OCI-LY7 (cell line): ENCODE measurements at places on chromosomes 13 and 19.

- DNase-seq: peak; percentile 73
Measured at GRCh38 chr19:48806818-48807589, 3.8 kb downstream of the BCAT2 start.

DNA sequence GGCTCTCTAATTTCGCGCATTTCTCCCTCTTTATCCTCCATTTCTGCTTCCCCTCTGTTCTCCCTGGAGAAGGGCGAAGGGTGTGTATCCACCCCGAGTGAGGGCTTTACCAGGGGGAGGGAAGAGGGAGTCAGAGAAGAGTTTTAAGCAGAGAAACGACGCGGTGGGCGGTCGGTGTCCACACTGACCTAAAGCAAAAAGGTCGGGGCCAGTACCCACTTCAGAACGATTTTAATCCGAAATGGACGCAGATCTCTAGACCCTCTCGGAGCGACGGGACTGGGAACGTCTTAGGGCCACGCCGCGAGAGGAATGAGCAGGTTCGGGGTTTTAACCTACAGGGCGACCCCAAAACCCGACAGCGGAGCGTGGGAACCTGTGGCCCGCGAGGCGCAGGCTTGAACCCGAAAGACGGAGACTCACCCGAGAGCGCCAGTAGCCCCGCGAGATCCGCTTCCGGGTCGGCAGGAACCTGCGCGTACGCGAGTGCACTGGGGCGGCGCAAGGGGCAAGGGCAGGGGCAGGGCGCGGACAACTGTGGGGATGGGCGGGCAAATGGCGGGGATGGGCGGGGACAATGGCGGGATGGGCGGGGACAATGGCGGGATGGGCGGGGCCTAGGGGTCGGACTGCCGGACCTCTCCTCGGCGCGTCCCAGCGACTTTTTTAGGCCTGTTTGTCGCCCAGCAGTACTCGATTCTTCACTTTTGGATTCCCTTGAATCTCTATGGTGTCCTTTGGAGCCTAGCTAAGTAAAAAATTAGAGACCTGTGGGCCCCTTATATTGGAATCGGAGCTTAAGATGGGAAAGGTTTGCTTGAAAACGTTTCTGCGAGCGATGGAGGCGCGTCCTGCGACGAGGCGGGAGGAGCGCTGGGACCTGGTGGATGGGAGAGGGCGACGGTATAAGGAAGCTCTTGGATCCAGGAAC, at the start of gene ZNF677:
Gene ZNF677 (minus strand): TSS at position 463 of the 931 bp plus-strand sequence. CDS start 3,323 bp downstream, outside the sequence.
- DNase-seq: no peak

DNA sequence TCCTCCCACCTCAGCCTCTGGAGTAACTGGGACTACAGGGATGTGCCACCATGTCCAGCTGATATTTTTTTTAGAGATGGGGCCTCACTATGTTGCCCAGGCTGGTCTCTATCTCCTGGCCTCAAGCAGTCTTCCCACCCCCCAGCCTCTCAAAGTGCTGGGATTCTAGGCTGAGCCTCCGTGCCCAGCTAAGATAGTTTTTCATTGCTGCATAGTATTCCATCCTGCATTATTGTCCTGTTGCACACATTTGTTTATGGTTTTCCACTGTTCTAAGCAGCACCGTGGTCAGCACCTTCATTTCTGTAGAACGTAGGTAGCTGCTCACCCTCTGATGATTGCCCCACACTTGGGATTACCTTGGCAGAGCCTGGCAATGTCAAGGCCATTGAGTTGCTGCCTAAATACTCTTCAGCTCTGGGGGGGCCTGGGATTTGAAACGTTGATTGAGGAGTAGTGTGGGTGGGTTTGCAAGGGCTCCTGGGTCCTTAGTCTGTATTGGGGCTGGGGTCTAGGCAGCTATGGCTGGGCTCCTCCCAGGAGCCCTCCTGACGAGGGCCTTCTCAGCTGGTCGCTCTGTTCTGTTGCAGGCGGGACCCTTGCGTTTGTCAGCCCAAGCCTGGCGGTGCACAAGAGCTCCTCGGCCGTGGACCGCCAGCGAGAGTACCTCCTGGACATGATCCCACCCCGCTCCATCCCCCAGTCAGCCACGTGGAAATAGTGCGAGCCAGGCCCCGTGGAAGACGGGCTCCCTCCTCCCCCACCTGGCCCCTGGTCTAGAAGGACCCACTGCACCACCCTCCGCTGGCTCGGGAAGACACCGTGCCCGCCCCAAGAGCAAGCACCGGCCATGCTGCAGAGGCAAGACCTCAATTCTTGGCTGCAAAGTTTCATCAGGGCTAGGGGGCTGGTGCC, 10.3 kb downstream of the TSSK6 start:
- DNase-seq: no peak

DNA sequence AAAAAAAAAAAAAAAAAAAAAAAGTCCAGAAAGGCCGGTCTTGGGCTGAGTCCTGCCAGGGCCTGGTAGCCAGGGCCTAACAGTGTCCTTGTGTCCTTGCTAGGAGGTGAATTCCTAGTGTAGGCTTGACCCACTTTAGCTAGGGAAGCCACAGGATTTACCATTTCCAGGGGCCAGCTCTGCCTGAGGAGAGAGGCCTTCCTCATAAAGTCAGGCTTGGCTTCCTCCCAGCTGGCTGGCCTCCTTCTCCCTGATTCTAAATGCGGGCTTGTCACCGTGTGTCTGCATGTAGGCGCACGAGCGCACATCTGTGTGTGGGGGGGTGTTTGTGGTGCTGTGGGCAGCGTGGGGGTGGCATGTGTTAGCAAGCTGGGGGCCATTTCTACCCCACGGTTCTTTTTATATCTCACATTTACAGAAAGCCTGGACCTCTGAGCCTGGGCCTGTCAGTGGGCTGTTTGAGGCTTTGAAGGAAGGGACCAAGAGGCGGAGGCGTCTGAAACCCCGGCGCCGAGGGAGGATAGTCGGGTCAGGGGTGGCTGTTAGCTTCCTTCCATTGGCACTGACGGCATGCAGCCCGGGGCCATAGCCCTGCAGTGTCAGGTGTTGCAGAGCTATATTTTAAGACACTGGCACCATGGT, 31.7 kb downstream of the IER2 start:
- DNase-seq: peak; percentile 55

GRCh38 chr19:44021221-44021620, 4.0 kb upstream of the ZNF222 start:
- no peak for DNase-seq

DNA sequence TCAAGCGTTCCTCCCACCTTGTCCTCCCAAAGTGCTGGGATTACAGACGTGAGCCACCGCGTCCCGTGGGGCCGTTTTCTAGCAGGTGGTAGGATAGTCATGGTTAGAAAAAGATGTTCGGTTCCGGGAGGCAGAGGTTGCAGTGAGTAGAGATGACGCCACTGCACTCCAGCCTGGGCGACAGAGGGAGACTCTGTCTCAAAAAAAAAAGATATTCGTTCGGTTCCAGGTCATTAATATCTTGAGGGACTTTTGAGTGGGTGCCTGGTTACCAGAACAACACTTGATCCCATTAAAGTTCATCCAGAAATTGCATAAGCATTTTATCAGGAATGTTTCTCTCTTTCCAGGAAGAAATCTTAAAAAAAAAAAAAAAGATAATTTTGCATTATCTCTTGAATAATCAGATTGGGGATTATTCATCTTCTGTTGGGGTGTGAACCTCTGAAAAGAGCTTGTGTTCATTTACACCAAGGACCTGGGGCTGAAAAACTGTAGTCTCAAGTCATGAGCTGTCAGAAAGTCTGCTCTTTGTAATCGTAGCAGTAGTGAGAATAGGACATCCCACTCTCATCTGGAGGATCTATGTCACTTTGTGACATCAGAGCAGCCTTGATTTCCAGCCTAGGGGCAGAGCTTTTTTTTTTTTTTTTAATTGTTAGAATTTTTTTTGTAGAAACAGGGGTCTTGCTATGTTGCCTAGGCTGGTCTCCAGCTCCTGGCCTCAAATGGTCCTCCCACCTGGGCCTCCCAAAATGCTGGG, 1.0 kb upstream of the ETHE1 start:
- DNase-seq: no peak

DNA sequence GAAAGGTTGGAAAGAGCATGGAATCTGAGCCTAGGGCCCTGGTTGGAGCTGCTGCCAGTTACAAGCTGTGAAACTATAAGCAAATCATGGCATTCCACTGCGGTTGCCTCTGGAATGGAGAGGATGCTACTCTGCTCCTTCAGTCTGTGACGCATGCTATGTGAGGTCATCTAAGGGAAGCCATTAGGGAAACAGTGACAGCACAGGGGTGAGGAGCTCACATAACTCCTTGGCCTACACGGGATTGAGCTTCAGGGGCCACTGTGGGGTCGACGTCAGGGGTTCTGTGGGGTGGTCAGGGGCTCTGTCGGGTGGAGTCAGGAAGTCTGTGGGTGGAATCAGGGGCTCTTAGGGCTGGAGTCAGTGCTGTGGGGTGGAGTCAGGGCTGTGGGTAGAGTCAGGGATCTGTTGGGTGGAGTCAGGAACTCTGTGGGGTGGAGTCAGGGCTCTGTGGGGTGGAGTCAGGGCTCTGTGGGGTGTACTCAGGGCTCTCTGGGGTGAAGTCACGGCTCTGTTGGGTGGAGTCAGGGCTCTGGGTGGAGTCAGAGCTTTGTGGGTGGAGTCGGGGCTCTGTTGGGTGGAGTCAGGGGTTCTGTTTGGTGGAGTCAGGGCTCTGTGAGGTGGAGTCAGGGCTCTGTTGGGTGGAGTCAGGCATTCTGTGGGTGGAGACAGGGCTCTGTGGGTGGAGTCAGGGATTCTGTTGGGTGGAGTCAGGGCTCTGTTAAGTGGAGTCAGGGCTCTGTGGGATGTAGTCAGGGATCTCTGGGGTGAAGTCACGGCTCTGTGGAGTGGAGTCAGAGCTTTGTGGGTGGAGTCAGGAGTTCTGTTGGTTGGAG, 35.8 kb upstream of the MEDAG start:
- peak; percentile 77 for DNase-seq

- DNase-seq: no peak
Measured at GRCh38 chr19:38211766-38212165, 12.3 kb downstream of the DPF1 start.

- no peak for DNase-seq
Measured at GRCh38 chr13:33103457-33103856, 87.2 kb downstream of the KL start.

GRCh38 chr19:58581227-58582141, 8.3 kb upstream of the MZF1 start:
- peak; percentile 34 for DNase-seq

DNA sequence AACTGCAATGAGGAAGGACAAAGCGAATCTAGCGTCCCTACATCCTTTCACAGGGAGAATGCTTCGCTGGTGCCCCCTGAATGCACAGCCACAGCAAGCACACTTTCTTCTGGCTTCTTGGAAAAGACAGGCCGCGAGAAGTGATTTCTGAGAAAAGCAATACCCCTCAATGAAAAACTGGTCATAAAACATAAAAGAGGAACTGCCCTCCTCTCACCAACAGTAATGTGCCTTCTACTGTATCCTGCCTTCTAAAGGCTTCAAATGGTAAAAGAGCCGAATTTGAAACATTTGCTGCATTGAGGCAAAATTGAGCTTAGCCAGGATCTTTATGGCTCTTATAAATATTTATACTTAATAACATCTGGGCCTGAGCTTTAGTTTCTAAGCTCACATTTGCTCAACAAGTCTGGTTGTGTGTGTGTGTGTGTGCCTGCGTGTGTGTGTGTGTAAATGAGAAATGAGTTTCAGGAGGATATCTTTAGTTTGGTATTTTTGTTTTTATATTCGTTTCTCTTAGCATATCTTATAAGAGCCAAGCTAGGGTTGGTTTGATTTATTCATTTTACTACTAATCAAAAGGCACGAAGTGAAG, 246.1 kb upstream of the MAB21L1 start:
- no peak for DNase-seq

DNA sequence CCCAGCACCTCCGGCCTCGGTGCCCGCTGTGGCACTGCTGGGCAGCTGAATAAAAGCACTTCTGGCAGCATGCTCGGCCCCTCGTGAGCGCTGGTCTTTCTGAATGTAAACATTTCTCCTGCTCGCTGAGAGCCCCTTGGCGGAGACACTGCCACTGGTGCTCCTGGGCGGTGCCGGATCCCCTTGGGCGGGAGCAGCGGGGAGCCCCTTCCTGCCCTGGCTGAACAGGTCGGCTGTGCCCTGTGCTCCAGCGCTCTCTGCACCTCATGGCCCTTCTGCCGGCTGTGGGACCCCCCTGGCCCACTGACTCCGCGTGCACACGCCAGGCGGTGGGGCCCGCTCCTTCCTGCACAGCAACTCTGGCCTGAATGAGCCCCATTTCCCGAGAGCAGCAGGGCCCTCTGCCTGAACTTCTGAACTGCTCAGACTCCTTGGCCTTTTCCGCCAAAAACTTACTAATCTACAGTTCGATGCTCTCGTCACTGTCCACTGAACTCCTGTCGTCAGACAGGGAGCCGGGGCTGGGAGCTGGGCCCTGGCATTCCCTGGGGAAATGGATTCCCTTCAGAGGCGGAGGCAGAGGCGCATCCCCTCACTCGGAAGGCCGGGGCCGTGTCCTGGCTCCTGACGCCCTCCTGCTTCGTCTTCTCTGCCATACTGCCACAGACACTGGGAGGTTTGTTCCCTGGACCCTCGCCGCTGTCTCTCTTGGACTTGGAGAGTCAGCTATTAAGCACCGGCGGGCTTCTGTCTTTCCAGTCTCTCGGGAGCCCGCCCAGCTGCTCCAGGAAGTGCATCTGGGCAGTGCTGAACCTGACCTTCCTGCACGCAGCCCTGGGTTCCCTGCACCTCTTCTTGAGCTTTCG, 14.2 kb downstream of the RB1 start:
- DNase-seq: no peak

- DNase-seq: peak; percentile 61
Measured at GRCh38 chr13:49240017-49240416, 7.7 kb upstream of the CDADC1 start.
